CD4-positive, alpha-beta T cell treated with Interleukin-12 subunit alpha and Interleukin-12 subunit beta, for 1 hour (primary cell): ENCODE measurements at places on chromosomes 5 and 9.

GRCh38 chr5:1748271-1748670 is 51.4 kb downstream of the MRPL36 start:
- no peak for DNase-seq

DNA sequence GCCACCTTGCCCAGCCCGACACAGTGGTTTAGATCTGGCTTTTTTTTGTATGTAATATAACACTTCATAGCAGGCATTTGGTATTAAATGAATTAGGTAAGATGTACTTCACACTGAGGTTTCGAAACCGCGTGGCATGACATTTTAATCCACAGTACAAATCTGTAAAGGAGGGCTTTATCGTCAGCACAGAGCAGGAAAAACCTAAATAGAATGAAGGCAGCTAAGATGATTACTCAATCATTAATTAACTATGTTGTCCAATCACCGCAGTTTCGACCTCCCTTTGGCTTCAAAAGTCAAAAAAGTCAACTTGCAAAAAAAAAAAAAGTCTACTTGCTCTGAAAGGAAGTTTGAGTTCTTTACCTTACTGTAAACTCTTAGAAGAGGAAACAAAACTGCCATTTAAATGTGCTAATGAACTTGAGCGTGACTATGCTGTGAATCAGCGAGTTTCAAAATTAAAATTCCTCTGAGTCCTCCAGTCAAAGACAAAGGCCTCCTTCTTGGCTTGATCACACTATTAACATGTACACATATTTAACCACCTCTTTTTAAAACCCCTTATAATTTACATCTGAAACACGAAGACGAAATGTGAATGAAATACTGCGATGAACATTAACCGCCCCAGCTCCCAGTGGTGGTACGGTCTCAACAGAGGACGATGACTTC is 698 bp upstream of the SEC24A start:
- DNase-seq, result peak; percentile 58

DNA sequence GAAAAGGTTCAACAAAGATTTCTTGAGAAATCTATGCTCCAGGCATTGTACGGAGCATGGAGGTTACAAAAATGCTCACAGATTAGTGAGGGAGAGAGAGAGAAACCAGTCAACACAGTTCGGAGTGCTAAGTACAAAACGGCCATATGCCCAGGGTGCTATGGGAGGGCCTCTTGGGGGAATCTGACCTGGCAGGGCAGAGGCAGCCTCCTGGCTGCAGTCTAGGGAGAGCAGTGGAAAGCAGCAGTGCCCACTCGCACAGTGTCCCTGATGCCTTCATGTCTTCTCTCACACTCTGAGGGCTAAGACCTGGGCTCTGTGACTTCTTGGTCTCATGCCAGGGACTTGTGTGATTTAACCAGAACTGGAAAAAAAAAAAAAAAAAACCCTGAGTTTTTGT is 29.8 kb upstream of the SMC5 start:
- DNase-seq, result no peak

DNA sequence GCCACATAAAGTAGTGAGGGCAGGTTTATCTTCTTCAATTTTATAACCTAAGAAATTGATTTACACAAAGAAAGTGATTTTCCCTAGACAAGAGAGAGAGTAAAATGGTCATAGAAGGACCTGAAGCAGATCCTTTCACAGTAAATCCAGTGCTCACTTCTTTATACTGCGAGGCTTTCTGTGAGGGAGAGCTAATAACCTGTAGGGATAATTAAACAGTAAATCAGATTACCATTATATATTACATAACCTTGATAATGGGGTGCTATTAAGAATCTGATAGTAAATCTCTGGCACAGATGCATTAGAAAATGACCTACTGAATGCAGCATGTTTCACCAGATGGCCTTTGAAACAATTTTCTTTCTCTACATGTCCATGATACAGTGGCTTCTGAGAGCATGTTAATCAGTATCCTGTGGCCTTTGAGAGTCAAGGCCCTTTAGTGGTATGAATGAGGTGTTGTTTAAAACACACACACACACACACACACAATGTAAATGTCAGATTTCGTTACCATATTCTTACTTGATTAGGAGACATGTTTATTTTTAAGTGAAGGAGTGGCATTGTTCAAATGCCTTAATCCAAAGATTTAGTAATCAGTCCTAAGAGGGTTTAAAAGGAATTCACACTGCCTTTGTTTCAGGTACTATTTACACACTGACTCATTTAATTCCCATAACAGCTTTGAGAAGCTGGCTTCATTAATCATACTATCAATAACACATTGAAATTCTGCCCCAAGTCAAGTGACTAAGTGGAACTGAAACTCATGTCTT is 124.7 kb downstream of the ALDH1A1 start:
- no peak for DNase-seq

- DNase-seq, result no peak
Observed at GRCh38 chr5:82635561-82636288, 357.6 kb upstream of the RPS23 start.
